ENCODE measurements at places on chromosomes 5 and 9.

DNA sequence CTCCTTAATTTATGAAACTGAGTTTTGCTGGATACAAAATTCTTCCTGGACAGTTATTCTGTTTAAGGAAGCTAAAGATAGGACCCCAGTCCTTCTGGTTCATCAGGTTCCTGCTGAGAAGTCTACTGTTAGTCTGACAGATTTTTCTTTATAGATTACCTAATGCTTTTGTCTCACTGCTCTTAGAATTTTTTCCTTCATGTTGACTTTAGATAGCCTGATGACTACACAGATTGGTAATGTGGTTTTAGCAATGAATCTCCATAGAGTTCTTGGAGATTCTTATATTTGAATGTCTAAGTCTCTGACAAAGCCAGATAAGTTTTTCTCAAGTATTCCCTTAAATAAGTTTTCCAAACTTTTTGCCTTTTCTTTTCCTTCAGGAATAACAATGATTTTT lies 419.7 kb downstream of the CDH10 start:
- no peak for DNase-seq

DNA sequence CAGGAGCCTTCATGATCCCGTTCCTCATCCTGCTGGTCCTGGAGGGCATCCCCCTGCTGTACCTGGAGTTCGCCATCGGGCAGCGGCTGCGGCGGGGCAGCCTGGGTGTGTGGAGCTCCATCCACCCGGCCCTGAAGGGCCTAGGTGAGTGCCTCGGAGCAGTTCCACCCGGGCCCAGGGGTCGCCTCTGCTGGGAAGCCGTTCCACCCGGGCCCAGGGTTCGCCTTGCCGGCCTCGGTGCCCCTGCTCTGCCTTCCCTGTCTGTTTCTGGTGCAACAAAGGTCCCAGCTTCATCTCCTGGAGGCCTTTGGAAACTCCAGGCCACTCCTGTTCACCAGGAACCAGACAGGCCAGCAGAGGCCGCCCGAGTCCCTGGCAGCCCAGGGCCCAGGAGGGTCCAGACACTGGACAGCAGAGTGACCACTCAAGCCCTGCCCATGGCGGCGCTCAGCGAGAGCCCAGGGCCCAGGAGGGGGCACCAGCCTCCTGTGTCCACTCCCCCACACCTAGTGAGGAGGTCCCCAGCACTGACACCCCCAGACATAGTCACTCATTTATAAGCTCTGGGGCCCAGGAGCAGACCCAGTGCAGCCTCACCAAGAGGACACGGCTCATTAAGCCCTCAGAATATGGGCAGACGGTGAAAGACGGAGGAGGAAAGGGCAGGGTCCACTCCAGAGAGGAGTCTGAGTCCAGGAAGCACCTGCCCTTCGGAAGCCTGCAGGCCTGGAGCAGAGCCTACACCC lies 7.5 kb downstream of the SLC6A19 start:
- no peak for DNase-seq

DNA sequence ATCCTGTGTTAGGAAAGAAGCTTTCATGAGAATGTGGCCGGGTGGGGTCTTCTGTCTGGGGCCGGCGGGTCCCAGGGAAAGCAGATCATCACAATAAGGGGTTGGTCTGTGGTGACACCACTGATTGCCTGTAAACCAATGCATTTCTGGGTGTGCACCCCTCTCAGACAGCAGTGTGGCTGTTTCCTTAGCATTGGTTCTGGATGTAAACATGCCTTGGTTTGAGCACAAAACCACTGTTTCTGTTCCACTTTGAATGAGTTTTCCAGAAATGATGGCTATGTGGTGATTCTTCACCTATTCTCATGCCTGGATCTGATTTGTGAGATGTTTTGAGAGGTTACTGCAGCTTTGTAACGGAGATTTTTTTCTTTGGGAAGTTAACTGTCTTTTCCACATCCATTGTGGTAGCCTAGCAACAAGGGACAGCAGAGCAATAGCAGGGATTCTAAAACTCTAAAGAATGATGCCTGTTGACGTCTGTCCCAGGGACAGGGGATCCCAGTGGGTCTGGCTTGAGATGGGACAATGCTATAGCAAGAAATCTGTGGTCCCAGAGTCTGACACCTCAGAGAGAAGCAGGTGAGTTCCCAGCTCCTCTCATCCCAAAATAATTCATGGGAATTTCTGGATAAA lies at the start of gene CCDC192:
TSS of gene CCDC192 (plus strand) at position 466 of the 636 bp plus-strand sequence. CDS start at position 521, 55 bp downstream.
- DNase-seq: no peak

- DNase-seq: no peak
Observed at GRCh38 chr5:62714296-62714695, 135.7 kb downstream of the LRRC70 start.

GRCh38 chr9:129810788-129811187 lies 7.8 kb downstream of the TOR1B start:
- DNase-seq: no peak

All from MV-4-11 (cell line).